ENCODE measurements at places on chromosomes 6 and 20. TPM values are rescaled to one million over a fixed set of nuclear protein-coding genes. Genes with fewer than 3 reads are reported as not detected.

GRCh38 chr20:48772183-48772976 lies 55.4 kb downstream of the PREX1 start:
- no peak for DNase-seq

DNA sequence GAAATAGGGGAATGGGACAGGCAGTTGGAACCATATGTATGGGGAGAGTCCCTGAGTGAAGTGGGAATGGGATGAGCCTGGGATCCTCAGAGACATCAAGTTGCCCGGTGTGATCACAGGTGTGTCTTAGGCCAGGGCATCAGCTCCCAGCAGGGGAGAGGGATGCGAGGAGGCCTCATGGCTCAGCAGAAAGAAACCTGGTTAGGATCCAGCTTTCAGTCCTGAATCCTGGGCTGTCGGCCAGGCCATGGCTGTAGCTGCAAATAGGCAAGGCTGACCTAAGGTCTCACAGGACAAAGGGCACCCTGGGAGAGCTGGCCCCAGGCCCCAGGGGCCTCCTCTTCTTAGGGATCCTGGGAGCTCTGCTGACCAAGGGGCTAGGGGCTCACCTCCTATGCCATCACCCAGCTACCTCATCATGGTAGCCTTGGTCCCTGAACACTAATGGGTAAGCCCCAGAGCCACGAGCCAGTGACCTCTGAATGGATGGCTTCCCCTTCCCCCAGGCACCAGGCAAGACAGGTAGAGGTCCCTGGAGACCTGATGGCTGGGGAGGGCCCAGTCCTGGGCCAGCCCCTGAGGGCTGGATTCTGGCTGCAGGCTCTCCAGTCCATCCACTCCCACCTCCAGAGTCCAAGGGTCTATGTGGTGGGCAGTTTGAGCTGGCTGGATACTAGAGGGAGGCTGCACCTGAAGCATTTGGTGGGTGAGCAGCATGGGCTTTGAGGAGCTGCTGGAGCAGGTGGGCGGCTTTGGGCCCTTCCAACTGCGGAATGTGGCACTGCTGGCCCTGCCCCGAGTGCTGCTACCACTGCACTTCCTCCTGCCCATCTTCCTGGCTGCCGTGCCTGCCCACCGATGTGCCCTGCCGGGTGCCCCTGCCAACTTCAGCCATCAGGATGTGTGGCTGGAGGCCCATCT lies at the start of gene SLC22A7:
SLC22A7 (plus strand) TSS at position 617 of the 921 bp plus-strand sequence; CDS start at position 716, 99 bp downstream.
- no peak for DNase-seq

- DNase-seq, result no peak
Observed at GRCh38 chr20:60219984-60220562, 261.9 kb downstream of the CDH26 start.

DNA sequence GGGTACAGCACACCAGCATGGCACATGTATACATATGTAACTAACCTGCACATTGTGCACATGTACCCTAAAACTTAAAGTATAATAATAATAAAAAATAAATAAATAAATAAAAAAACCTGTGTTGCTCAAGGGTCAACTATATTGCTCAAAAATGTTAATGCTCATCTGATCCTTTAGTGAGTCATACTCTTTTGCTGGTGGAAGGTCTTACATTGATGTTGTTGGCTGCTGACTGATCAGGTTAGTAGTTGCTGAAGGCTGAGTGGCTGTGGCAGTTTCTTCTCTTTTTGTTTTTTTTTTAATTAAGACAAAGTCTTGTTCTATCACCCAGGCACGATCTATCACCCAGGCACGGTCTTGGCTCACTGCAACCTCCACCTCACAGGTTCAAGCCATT lies 29.6 kb upstream of the SMIM26 start:
- no peak for DNase-seq

- DNase-seq, result no peak
Observed at GRCh38 chr6:80991316-80991715, 761.2 kb downstream of the TENT5A start.

Gene HS3ST5
- total RNA-seq, result not detected

Gene TFB1M
- total RNA-seq, result 54.9 TPM

Gene ACAT2
- 68.4 TPM for total RNA-seq

Gene CPNE5
- total RNA-seq, result 0.72 TPM

Gene PTCHD4
- total RNA-seq, result not detected

All from activated naive CD8-positive, alpha-beta T cell treated with anti-CD3 and anti-CD28 coated beads for 36 hours (primary cell).